Ovary (tissue), 10 donors: ENCODE measurements at places on chromosomes 4 and X. TPM values are rescaled to one million over a fixed set of nuclear protein-coding genes. Genes with fewer than 3 reads are reported as not detected.

MED14 gene
- total RNA-seq: 36.2 TPM

APELA gene
- total RNA-seq: not detected

UGT2B10 gene
- total RNA-seq: 0.13 TPM

LARP1B gene
- total RNA-seq: 18.9 TPM

ADH1A gene
- 0.70 TPM for total RNA-seq

DUX4 gene
- not detected for total RNA-seq

HSFX1 gene
- 1.7 TPM for total RNA-seq

EDA2R gene
- 9.6 TPM for total RNA-seq

BANK1 gene
- 3.0 TPM for total RNA-seq

FGF5 gene
- total RNA-seq: not detected

MAOB gene
- 192 TPM for total RNA-seq

WWC2 gene
- 30.7 TPM for total RNA-seq

UGT2A3 gene
- not detected for total RNA-seq

KIT gene
- total RNA-seq: 22.0 TPM

RIBC1 gene
- total RNA-seq: 2.6 TPM

NSUN7 gene
- 4.1 TPM for total RNA-seq

ENPEP gene
- 3.6 TPM for total RNA-seq

ASB12 gene
- 0.24 TPM for total RNA-seq

SPANXN4 gene
- not detected for total RNA-seq

SMARCA1 gene
- total RNA-seq: 70.3 TPM

MND1 gene
- not detected for total RNA-seq

SH2D1A gene
- 0.12 TPM for total RNA-seq

FAM9B gene
- total RNA-seq: not detected

UGT2A1 gene
- total RNA-seq: not detected

RRH gene
- total RNA-seq: 0.23 TPM

TMLHE gene
- total RNA-seq: 24.4 TPM

ODAPH gene
- total RNA-seq: not detected

FHIP1A gene
- total RNA-seq: 7.8 TPM

REPS2 gene
- 17.6 TPM for total RNA-seq

FAM184B gene
- total RNA-seq: not detected

HTN3 gene
- not detected for total RNA-seq

LGI2 gene
- total RNA-seq: 17.6 TPM
